ENCODE measurements at places on chromosomes 12 and 14. TPM values are rescaled to one million over a fixed set of nuclear protein-coding genes. Genes with fewer than 3 reads are reported as not detected.

- DNase-seq, result no peak
These were observed 342.3 kb downstream of the ZFP36L1 start for GRCh38 chr14:68450391-68451120.

DNA sequence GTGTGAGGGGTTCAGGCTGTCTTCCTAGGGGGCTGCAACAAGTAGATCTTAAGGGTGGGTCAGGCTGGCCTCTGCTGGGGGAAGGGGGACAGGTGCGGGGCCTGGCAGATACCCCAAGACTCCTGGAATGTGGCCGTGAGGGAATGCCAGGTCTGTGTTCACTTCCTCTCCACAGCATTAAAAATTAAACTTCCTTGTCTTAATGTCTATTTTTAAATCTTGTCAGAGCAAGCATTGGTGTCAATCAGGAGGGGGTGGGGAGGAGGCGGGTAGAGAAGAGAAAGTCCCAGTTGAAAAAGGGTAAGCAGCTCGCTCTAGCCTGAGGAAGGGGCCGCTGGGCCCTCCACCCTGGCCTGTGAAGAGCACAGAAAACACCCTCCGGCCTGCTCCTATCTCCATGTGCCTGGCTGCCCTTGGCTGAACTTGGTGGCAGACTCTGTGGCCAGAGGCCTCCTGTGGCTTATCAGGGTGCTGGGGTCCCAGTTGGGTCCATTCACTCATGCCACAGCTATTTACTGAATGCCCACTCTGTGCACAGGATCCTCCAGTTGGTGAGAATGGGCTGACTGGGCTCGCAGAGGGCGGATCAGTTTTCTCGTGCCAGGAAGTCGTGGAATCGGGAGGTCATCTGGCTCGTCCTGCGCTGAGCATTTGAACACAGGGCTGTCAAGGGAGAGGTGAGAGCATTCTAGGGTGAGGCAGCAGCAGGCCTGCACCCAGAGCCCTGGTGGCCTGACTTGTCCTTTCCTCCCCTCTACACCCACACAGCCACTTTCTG lies 128.8 kb downstream of the TSPAN9 start:
- no peak for DNase-seq

DNA sequence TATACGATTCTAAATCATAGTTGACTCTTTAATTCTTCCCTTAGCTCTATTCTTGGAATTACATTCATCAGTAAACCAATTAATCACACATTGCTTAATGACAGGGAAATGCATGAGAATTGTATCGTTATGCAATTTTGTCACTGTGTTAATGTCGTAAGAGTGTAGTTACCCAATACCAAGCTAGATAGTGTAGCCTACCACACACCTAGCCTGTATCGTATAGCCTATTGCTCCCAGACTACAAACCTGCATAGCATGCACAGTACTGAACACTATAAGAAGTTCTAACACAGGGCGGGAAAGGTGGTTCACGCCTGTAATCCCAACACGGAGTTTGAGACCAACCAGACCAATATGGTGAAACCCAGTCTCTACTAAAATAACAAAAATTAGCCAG lies 24.7 kb downstream of the HNRNPC start:
- DNase-seq, result no peak

- no peak for DNase-seq
These were observed 1.2 kb downstream of the SCNN1A start for GRCh38 chr12:6374028-6374785.

GRCh38 chr12:73731658-73732057 lies 806.0 kb upstream of the ATXN7L3B start:
- DNase-seq, result no peak

- DNase-seq, result no peak
These were observed 1.7 kb downstream of the ZBTB42 start for GRCh38 chr14:104802394-104803184.

DNA sequence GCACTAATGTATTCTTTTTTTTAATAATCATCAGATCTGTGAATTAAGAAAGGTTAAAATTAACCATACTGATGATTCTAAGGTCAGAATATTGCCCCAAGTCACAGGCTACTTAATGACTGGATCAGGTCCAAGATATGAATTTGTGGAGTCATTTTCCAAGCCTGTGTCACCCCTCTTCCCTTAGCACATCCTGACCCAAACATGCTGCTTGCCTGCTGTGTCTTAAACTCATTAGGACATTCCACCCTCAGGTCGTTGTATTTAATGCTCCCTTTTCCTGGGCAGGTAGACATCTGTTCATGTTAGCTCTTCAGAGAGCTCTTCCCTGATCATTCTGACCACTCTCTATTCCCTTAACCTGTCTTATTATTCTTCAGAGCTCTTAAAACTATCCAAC lies 463.5 kb upstream of the PDE3A start:
- no peak for DNase-seq

- no peak for DNase-seq
These were observed 128.1 kb upstream of the MDM1 start for GRCh38 chr12:68460236-68460635.

GRCh38 chr14:75279153-75279762 lies 630 bp downstream of the FOS start:
- DNase-seq, result peak; percentile 60

DNA sequence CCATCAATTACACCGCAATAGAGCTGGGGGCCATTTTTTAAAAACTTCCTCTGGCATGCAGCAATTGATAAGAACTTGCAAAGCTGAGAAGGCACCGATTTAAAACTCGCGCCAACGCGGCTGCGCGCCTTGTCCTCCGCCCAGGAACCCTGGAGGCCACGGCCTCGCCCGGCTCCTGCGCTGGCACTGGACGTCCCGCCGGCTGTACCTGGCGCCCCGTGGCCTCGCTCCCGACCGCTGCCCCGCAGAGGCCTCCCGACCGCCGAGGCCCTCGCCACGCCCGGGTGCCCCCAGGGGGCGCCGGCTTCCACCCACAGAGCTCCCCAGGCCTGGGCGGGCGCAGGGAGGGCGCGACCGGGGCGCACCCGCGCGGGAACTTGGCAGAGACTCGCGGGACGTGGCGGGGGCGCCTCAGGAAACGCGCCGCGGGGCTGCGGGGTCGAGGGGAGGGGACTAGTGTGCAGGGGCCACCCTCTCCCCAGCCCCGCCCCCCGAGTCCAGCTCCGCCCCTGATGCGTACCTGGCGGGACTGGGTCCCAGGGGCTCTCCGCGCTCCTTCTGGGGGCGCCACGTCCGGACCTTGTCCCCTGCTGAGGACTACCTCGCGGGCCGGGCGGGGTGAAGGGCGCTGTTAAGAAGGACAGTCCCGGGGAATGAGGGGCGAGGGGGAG lies 65.7 kb downstream of the TNFAIP2 start:
- DNase-seq, result peak; percentile 9

DNA sequence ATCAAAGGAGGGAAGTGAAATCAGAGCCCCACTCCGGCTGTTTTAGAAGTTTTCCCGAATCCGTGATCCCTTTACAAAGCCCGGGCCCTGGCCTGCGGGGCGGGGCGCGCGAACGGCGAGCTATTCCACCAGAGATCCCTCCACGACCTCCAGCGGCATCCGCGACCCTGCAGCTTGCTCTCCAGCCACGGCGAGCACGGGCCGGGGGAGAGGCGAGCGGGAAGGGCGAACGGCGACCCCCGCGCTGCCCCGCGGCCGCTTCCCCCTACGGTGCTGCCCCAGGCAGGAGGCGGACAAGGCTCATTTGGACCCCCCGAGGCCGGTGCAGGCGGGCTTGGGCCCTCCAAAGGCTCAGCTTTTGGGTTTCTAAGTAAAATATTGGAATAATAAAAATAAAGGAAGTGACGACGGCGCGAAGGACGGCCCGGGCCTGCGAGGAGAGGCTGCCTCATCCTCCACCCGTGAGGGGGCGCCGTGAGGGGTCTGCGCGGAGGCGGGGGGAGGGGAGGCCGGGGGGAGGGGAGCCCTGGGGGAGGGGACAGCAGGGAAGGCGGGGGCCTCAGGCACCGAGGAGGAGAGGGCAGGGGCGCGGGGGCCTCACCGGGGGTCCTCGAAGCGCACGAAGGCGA lies 613 bp downstream of the SRSF9 start:
- DNase-seq, result peak; percentile 50

GRCh38 chr12:92574051-92574783 lies 128.6 kb upstream of the PLEKHG7 start:
- no peak for DNase-seq

GRCh38 chr12:6386491-6386890 lies 2.5 kb downstream of the LTBR start:
- no peak for DNase-seq

DNA sequence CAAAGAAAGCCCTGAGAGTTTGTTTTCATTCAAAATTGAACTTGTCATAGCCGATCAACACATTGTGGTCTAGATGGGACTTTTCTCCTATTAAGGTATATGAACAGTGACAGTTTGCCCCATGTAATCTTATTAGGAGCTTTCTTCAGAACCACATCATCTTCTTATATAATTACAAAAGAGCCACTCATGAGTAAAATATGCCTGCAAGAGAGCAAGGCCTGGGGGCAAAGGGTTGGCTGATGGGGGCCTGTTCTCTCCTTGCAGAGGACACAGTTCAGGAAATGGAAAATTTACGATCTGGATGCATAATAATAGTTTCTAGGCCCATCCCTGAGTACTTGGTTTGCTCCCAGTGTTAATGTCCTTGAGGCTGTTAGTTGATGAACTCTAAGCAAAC lies 87.8 kb downstream of the FLRT2 start:
- DNase-seq, result no peak

DNA sequence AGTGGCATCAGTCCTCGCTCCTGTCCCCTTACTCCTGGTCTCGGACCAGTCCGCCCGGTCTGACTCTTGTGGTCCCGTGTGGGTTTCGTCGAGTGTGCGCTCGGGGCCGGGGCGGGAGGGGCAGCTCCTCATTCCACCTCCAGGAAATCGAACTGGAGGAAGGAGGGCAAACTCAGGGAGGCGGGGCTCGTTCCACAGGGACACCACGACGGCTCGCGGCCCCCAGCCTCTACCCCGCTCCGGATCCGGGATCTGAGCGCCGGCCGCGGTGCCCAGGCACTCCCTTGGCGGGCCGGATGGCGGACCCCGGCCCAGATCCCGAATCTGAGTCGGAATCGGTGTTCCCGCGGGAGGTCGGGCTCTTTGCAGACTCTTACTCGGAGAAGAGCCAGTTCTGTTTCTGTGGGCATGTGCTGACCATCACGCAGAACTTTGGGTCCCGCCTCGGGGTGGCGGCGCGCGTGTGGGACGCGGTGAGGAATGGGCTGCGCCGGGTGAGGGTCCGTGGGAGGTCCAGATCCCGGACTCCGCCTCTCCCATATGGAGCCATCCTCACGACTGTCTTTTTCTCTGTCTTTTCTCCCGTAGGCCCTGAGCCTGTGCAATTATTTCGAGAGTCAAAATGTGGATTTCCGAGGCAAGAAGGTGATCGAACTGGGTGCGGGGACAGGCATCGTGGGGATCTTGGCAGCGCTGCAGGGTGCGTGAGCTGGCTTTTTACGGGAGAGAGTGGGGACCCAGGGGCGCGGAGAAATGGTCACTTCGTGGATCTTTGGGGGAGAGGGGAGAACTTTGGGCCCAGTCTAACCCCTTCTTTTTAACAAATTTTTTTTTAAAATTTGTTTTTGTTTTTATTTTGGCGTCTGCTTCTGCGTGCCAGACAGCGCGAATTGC lies at the start of gene EEF1AKMT3:
TSS of gene EEF1AKMT3 (plus strand) at position 186 of the 894 bp plus-strand sequence. CDS start at position 297, 111 bp downstream.
- peak; percentile 44 for DNase-seq

DNA sequence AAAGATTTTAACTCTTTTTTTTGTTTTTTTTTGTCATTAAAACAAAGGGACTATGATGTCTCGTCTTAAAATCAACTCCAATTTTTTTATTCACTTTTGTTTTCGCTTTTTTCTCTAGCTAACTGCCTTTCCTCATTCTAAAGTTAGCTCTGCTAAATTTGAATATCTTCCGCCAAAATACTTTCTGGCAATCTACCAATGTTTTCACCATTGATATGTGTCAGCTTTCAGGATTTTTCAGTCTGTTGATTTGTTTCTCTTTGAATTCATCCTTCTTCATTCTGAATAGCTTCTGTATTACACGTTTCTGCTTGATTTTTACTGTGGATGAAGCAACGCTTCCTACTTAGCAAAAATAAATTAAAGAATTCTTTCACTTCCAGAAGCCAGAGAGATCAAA lies 38.7 kb upstream of the NOVA1 start:
- DNase-seq, result no peak

DNA sequence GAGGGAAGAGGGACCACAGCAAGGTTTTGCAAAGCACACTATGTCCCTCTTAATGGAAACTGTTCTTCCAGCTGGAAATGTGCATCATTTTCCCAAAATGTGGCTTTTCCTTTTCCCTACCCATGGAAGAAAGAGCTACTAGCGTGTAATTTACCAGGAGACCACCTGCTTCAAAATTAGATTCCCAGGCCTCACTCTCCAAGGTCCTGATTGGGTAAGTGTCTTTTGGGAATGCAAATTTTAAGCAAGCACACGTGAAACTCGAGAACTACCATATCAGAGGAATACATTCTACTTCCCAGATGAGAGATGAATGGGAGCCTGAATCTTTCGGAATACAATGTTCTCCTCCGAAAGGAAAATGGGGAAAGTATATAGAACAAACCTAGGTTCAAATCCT lies 201.6 kb upstream of the NOS1 start:
- DNase-seq, result no peak

- DNase-seq, result no peak
These were observed 57.2 kb downstream of the HMGA2 start for GRCh38 chr12:65881348-65881961.

DNA sequence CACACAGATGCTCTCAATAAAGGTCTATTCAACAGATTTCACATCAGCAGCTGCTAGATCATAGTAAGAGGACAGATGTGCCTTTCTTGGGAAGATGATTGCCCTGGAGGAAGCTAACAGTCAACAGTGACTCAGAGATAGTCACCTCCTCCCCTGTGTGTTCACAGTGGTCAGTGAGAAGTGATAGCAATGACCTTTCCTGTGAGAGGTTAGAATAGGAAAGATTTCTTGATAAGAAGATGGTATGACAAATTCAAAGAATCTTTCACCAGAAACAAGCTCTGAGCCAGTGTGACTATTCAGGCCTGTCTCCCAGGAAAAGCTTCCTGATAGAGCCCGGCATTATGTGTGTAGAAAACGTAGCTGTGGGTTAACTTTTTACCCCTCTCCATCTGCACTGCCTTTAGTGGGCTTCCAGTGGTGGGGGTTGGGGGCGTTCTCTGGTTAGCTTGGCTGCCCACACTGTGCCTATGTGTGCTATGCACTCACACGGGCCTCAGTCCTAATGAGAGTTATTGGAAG lies 66.4 kb upstream of the ARHGAP5 start:
- DNase-seq, result no peak

GRCh38 chr14:89540830-89541470 lies 123.9 kb upstream of the FOXN3 start:
- no peak for DNase-seq

Gene TOMM20L
- total RNA-seq, result not detected

Gene TMEM52B
- not detected for total RNA-seq

Gene AHNAK2
- not detected for total RNA-seq

Gene SLCO1B1
- total RNA-seq, result not detected

Gene GPRC5A
- total RNA-seq, result 0.15 TPM

Gene NXPH4
- total RNA-seq, result 0.29 TPM

Gene RGS6
- 1.4 TPM for total RNA-seq

Gene CYP27B1
- 2.3 TPM for total RNA-seq

Gene GLS2
- 1.9 TPM for total RNA-seq

Gene MYF6
- not detected for total RNA-seq

Gene CIPC
- total RNA-seq, result 15.1 TPM

Gene INHBC
- total RNA-seq, result not detected

Gene SRRM4
- not detected for total RNA-seq

Gene RIMBP2
- not detected for total RNA-seq

Gene CELA1
- total RNA-seq, result not detected

Gene GPR137C
- 1.2 TPM for total RNA-seq

Gene AMHR2
- not detected for total RNA-seq

Gene SLC2A14
- 0.12 TPM for total RNA-seq
